ENCODE measurements at places on chromosomes 11 and 22.

DNA sequence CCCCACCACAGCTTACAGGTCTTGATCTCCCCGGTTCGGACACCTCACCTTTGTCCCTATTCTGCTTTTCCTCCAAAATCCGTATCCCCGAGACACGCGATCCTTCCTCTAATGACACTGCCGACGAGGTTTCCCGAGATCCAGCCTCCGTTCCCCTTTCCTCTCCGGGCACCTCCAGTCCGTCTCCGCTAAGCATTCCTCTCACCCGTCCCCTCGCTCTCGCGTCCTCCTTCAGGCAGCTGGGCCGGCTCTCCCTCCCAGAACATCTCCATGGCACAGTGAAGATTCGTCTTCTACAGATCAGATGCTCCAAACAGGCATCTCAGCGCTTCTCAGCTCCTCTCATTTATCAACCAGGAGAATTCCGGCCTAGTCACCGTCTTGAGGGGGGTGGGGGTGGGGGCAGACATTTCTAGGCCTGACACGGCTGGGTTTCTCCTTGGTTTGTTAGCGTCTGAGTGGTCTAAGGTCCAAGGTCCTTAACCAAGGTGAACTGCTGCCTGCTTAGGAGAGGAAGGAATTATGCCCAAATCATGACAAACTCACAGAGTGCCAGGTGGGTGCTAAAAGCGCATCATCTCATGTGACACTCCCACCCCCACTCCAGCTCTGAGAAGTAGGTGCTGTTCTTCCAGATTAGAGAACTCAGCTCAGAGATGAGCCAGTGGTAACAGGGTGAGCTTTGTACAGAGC is at the start of gene SPTBN2:
TSS of gene SPTBN2 (minus strand) at position 524 of the 693 bp plus-strand sequence. CDS start 7,976 bp downstream, outside the sequence.
- no peak for DNase-seq

- DNase-seq: no peak
Measured at GRCh38 chr11:70314730-70315129, 44.2 kb downstream of the PPFIA1 start.

GRCh38 chr22:44686873-44687600 is 15.0 kb upstream of the PRR5 start:
- no peak for DNase-seq

DNA sequence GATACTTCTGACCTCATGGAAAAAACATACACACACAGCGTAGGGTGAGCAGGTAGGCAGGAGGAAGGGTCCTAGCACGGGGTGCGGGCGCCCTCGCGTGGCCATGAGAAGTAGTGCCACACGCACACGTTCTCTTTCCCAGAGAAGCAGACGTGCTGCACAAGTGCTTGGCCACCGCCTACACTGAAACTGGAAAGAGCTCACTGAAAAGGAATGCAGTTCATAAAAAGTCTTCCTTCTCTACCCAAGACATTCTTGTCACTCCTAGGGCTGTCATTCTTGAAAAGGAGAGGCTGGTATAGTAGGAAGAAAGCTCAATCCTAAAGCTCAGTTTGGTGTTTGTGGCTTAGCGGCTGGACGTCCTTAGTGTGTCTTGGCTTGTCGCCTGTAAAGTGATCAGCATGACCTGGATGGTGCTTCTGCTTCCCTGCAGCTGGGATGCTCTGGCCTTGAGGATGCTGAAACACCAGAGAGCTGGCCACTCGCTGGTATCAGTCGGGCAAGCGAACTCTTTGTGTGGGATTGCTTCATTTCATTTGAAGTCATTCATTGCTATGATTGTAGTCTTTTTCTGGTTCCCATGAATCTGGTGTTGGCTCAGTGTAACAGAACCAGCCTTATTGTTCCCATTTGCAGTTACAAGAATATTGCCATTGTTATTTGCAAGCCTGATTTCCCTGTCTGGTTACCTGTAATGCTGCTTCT is 303.8 kb downstream of the NTM start:
- peak; percentile 32 for DNase-seq

DNA sequence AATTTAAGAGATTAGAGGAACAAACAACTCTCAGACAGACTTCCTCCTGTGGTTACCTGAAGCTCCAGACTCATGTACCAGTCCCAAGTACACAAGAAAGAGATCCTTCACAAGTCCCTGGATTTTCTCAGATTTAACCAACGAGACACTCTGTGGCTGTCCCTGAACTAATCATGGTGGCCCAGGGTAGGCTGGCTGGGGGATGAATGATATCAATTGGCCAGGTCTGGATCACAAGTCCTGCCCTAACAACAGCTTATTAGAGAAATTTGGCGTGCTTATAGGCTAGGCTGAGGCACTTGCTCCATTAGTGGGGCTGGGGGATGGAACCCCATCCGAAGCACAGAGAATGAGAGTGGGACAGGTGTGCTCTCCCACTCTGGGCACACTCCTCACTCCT is 22.1 kb downstream of the HEPHL1 start:
- no peak for DNase-seq

GRCh38 chr11:85826116-85826855 is 15.3 kb upstream of the SYTL2 start:
- no peak for DNase-seq

Data from SW 1271 (cell line).